ENCODE measurements at places on chromosomes 6 and 20.

GRCh38 chr6:92150553-92150952 is 1268.8 kb downstream of the EPHA7 start:
- no peak for DNase-seq

DNA sequence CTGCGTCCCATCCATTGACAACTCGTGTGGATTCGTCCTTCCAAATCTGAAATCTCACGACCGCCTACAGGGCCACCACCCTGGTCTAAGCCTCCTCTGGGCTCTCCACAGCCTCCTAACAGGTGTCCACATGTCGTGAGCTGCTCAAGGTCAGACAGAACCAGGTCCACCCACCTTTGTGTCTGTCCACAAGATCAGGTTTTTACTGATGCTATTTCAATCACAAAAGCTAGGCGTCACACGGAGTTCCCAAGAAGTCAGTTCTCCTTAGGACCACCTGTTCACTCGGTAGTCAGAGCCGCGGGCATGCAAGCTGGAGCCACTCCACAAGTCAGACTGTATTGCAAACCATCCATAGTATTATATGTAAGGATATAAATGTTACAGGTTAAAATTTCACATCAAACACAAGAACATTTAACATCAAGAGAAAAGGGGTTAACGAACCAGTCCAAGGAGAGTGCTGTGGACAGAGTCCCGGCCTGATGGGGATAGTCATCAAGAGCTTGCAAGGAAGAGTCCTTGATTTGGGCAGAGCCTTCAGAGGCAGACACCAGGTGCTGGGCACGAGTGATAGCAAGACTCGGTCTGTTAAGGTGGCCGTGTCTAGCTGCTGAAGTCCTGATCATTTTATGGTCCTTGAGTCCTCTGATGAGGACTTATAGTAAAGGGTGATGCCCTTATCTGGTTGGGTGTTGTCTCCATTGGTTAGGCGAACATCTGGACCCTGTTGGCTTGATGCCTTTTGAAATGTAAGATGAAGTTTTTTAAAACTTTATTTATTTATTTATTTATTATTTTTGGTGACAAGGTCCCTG is 731 bp upstream of the DNPH1 start:
- DNase-seq: no peak

GRCh38 chr20:17676942-17677341 is 5.1 kb downstream of the RRBP1 start:
- DNase-seq: no peak

DNA sequence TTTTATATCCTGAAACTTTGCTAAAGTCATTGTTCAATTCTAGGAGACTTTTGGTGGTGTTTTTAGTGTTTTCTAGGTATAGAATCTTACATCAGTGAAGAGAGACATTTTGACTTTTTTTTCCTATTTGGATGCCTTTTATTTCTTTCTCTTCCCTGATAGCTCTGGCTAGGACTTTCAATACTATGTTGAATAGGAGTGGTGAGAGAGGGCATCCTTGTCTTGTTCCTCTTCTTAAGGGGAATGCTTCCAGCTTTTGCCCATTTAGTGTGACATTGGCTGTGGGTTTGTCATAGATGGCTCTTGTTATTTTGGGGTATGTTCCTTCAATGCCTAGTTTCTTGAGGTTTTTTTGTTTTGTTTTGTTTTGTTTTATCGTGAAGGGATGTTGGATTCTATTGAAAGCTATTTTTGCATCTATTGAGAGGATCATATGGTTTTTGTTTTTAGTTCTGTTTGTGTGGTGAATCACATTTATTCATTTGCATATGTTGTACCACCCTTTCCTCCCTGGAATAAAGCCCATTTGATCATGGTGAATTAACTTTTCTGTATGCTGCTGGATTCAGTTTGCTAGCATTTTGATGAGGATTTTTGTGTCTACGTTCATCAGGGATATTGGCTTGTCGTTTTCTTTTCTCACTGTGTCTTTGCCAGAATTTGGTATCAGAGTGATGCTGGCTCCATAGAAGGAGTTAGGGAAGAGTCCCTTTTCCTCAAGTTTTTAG is 540.1 kb upstream of the FLRT3 start:
- no peak for DNase-seq

DNA sequence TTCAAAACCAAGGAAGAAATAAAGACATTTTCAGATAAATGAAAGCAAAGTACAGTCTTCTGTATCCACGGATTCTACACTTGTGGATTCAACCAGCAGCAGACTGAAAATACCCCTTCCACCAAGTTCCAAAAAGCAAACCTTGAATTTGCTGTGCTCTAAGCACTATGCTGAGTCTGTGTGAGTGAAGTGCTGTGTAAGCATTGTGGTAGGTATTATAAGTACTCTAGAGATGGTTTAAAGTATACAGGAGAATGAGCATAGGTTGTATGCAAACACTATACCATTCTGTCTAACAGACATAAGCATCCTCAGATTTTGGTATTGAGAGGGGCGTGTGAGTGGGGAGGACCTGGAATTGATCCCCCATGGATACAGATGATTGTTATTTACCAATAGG is 9.6 kb downstream of the OSER1 start:
- no peak for DNase-seq

DNA sequence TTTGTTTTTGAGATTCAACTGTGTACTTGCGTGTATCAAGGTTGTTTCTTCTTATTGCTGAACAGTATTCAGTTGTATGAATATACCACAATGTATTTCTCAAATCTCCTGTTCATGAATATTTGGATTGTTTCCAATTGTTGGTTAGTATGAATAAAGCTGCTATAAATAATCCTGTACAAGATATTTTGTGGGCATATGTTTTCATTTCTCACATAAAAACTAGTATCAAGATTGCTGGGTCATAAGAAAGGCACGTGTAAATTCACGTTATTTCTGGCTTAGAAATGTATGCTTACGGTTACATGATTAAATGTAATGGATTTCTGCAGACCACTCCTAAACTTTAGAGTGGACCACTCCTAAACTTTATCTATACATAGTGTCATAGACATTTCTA is 96.6 kb downstream of the BTBD3 start:
- DNase-seq: no peak

DNA sequence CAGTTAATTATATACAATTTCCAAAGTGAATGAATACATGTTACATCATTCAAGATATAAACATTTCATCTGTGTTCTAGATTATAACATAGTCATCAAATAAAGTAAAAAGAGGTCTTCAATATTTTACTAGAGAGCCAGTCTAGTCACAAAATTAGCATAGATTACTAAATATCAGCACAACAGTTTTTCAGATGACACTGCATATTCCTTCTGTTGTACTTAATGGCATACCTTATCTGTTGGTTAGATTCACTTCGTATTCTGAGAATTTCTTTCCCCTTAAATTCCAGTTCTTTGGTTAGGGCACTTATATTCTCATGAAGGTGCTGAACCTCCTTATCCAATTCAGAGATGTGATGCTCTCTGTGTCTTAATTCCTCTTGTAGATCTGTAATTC is 39.8 kb upstream of the MCM9 start:
- no peak for DNase-seq

DNA sequence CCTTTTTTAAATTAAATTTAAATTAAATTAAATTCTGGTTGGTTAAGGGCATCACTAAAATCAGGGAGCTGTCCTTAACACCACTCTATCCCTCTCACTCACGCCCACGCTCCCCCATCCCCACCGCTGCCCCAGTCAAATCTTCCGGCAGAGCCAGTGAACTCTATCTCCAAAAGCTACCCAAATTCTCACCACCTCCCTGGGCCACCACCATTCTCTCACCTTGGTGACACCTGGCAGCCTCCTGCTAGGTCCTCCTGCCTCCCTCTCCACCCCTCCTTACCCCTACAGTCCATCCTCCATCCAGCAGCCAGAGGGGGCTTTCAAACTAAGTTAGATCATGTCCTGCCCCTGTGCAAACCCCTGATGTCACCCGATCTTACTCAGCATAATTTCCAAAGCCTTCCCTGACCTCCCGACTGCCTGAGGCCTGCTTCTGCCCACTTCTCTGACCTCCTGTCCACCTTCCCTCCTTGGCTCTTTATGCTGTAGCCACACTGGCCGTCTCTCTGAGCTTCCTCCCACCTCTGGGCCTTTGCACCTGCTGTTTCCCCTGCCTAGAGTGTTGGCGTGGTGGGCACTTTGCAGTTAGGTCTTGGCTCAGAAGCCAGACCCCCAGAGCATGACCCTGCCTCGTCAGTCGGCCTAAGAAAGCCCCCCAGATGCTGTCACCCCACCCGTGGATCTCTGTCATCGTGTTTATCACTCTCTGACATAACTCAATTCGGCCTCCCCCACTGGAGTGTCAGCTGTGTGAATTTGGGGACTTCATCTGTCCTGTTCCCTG is 24.7 kb downstream of the PTGIS start:
- DNase-seq: no peak

DNA sequence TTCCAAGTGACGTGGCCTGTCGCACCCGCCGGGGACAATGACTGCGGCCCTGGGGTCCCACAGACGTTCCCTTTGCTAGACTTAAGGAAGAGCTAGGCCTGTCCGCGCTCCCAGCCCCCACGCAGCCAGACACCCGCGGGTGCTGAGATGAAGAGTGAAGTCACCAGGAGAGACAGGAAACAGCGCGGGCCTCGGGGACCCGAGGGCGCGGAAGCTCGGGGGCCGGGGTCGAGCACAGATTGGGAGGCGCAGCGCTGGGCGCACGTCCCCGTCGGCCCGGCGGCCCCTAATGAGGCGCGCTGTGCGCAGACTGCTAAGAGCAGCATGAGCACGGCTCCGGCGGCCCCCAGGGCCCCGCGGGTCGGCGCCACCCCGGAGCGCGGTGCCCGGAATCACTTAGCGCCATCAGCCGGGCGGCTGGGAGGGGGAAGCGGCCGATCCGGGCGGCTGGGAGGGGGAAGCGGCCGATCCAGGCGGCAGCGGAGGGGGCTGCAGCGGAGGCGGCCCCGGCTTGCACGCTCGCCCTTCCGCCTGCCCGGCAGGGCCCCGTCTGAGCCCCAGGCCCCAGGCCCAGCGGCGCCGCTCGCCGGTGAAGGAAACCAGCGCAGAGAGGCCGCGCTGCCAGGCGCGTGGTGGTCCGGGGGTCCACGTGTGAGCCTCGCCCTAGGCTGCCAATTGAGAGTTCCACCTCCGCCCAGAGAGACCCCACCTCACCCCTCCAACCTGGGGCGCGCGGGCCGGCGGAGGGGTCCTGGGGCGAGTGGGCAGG is 8.3 kb upstream of the AVP start:
- DNase-seq: peak; percentile 80

- no peak for DNase-seq
These were observed 115.4 kb upstream of the BTN3A2 start for GRCh38 chr6:26249707-26249956.

DNA sequence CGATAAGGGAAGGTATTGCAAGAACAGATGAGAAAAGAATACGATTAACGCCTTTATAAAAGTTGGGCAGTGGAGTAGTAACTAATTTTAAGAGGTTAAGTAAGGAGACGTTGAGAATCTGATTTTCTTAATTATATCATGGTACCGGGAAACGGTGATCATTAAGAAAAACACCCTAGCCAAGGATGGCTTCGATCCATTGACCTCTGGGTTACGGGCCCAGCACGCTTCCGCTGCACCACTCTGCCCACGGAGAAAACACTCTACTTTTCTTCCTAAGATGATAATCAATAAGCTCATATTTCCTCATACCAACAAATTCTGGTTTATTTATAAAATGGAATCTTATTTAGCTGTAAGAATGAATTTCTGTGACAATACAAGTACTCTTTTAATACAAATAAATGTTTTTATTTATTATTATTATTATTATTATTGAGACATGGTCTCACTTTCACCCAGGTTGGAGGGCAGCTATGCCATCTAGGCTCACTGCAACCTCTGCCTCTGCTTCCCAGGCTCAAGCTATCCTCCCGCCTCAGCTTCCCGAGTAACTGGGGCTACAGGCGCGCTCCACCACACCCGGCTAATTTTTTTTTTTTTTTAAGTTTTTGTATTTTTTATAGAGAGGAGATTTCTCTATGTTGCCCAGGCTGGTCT is 8.3 kb downstream of the POM121L2 start:
- peak; percentile 69 for DNase-seq

DNA sequence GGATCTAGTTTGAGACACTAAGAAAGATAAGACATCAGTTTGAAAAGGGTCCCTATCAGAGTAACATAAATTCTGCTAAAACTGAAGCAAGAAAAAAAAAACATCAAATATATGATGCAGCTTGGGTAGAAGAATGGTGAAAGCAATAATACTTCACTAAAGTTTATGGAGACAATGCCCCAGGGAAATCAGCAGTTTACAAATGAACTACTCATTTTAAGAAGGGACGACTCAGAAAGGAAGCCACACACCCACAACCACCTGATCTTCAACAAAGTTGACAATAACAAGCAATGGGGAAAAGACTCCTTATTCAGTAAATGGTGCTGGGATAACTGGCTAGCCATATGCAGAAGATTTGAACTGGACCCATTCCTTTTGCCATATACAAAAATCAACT is 143.5 kb downstream of the TPBG start:
- no peak for DNase-seq

DNA sequence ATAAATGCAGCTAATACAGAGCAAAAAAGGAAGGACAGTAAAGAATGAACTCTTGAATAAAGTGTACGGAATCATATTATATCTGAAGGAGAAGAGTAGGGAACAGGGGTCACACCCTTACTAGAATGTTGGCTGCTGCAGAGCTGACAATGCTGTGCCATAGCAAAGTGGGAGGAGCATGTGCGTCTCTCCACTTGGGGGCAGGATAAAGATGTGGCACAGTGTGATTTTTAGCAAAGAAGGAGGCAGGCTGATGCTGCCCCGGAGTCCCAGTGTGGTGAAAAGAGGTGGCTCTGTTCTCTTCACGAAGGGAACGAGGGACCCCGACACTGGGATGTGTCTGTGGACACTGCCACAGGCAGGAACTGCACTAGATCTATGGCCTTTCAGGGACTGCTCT is 67.5 kb downstream of the INSM1 start:
- DNase-seq: no peak

GRCh38 chr20:34941226-34941625 is 14.4 kb downstream of the GSS start:
- DNase-seq: no peak

DNA sequence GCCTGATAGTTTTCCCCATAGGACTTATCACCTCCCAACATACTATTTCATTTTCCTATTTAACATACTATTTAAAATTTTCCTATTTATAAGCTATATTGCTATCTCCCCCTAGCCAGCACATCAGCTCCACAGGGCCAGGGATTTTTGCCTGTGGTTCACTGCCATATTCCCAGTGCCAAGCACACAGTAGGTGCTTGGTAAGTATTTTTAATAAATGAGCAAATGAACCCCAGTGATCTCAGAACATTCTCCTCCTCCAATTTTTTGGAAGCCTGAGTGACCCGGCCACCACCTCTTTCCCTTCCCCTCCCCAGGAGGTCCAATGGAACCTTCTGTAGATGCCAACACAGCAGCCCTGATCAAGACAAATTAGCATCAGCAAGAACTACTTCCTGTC is 33.3 kb downstream of the NFATC2 start:
- no peak for DNase-seq

Data from endodermal cell (in vitro differentiated cells).